ENCODE measurements at places on chromosomes 7 and 10.

- DNase-seq = peak; percentile 28
Observed at GRCh38 chr10:103542764-103543616, 49.5 kb downstream of the NEURL1 start.

- no peak for DNase-seq
Observed at GRCh38 chr10:95542761-95543160, 18.4 kb downstream of the SORBS1 start.

DNA sequence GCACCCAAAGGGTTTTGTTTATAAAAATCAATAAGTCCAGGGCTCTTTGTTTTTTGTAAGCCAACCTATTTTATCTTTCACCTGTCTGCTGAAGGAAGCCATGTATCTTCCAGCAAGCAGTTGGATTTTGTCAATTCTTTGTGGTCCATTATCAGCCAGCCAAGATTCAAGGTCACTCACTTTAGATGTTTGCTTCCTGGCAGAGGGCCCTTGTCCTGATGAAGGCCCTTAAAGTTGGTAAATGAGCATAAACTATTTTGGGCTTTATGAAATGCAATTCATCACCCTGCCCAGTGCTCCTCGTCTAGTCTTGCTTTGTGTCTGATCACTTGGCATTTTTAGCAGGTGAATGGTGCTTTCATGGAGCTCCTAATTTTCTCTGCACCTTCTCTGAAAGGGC, 1004.2 kb downstream of the GRID1 start:
- DNase-seq = no peak

GRCh38 chr7:44849885-44850544, 2.1 kb upstream of the H2AZ2 start:
- no peak for DNase-seq

DNA sequence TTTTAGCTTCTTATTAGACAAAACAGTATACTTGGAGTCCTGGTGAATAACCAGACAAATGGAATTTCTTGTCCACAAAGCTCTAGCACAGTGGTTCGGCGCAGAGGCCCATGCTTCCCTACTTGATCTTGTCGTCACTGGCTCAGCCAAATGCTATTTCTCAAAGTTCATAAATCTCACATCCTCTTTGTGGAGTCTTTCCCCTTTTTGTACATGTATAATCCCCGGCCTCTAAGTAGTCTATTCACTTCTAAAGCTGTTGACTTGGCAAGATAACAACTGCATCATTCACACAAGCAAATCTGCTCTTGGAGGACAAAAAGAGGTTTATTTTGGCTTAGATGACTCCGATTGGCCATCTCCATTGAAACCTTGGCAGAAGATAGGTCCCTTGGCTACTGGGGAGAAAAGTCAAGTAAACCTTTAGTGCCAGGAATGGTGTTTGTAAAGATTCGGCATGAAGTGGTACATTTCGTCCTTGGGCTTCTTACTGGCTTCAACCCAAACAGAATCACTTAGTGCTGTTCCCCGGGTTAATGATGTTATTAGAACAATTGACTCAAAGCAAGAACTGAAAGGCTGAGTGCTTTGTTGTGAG, 5.1 kb upstream of the AKR1E2 start:
- peak; percentile 23 for DNase-seq

GRCh38 chr7:102874966-102875365, 37.8 kb upstream of the LRRC17 start:
- no peak for DNase-seq

DNA sequence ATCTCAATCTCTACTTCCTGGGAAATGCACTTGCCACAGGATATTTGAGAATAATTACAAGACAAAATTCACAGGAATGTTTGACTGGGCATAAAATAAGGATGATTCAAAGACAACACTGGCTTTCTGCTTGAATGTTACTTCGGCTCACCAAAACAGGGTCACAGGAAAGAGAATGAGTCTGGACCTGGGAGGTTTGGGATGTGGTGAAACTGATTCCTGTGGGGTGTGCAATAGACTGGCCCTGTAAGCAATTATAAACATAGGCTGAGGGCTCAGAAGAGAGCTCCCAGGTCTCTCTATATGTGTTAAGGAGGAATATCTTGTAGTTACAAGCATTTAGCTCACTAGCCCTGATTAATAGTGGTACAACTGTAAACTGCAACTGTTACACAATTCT, 613.9 kb upstream of the CELF2 start:
- no peak for DNase-seq

- DNase-seq = no peak
Observed at GRCh38 chr7:8831376-8831775, 398.0 kb downstream of the NXPH1 start.

- DNase-seq = no peak
Observed at GRCh38 chr7:143068446-143068845, 16.3 kb downstream of the OR6V1 start.

DNA sequence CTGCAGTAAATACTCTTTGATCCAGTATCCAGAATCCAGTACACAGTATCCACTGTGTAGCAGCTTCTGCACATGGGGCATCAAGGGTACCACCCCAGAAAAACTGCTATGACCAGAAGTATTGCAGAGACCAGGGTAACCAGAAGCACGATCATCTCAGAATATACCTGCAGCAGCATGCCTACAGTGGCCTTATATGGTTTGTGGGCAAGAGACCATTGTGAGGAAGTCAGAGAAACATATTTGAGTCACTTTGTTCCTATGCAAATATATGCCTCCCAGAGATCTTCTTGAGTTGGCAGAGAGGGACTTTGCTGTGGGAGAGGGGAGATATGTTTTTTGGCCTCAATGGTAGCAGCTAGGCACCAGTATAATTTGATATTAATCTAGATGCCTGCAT, 206.4 kb upstream of the LRRTM3 start:
- DNase-seq = no peak

GRCh38 chr7:24200407-24200966, 83.5 kb upstream of the NPY start:
- no peak for DNase-seq

DNA sequence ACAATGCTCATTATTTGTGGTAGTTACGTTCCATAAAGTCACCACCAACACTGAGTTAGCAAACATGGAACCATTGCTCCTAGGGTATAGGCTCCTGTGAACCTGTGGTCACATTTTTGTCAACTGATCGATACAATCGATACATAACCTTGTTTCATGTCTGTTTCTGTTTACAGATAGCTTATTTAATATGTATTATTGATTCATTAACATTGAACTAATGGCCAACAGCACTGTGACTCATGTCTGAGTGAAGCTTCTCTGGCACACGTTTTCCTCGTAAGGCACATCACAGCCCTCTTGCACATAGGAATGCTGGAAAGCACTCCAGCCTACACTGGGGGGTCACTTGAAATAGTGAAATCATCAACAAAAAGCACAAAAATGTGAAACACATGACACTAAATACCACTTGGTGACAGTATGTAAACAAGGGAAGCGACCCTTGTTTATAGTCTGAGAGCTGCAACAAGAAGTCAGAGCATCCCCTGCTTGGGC, 27.0 kb downstream of the GHRHR start:
- no peak for DNase-seq

GRCh38 chr10:118568327-118568848, 27.1 kb downstream of the PRLHR start:
- peak; percentile 54 for DNase-seq

DNA sequence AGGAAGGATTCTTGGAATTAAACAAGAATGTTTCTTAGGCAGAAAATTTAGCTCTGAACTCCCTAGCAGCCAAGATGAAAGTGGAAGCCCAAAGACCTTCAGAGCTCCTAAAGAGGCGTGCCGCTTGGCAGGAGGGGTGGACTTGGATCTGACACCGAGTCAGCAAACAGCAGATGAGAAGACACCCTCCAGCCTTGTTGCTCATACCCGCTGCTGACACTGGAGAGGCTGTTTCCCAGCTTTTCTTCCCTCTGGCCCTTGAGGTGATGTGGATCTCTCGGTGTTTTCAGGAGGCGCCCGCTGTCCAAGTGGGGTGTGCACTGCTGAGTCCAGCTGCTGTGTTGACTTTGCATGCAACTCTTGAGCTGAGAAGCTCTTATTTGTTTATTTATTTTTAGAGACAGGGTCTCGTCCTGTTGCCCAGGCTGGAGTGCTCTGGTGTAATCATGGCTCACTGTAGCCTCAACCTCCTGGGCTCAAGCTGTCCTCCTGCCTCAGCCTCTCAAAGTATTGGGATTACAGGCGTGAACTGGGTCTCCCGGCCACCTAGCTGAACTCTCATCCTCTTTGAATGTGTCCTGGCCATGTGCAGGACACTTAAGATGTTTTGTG, 21.5 kb downstream of the SLC18A2 start:
- DNase-seq = no peak

- DNase-seq = no peak
Observed at GRCh38 chr7:142557971-142558582, 191.2 kb upstream of the PRSS1 start.

DNA sequence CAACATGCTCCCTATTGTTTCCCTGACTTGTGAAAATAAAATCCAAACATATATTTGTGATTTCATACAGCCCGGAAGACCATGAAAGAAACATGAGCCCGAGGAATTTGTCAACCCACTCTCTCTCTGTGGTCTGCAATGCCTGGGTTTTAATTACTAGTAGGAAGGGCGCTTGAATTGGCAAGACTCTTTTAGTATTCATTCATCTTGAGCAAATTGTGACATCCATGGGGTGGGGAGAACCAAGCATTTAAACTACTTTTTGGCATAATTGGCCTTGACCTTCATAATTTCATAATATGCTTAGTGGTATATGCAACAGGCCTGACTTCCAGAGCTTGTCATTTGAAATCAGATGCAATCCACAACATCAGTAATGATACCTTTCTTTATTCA, 142.4 kb upstream of the BMPER start:
- no peak for DNase-seq

DNA sequence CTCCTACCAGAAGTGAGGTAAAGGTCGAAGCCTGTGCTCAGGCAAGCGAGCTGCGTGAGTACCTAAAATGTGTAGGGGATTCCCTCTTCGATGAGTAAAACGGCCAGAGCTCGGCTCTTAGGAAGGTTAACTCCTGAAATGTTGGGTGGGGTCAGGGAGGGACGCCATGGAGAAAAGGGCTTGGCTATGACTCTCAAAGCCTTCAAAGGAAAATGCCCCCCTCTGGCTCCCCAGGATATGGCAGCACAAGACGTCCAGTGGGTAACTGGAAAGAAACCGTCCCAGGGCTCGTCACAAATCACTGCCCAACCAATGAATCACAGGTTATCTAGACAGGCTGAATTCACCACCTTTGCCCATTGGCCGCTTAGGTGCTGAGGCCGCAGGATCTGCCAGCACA, 58.0 kb downstream of the CALML3 start:
- DNase-seq = no peak

DNA sequence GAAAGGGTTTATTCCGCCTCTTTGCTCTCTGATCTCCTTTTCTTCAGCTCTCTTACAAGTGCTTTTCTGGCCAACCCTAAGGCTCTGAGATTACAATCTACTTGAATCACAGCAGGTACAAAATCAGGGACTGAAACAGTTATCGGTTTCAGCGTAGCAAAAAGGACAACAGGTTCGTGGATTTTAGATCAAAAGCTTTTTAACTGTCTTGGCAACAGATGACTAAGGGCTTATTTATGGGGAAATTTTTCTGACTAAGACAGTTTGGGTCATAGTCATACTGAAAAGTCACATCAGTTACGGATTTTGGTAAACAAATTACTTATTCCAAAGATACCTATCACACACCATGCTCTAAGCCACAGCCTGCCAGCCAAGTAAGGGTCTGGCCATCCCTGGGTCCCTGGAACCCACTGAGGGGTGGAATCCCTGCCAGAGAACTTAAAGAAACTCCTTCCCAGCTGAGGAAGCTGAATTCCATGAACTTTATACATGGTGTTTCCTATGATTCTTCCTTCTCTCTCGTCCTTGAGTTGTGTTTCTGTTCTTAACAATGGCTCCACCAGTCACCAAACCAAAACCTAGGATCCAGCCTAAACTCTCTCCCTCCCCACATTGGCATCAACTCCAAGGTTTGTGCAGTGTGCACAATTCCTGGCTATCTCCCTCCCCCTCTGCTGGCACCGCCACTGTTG, 169.3 kb downstream of the FAM107B start:
- DNase-seq = no peak

GRCh38 chr10:5442065-5442989, 30.0 kb downstream of the NET1 start:
- no peak for DNase-seq

- no peak for DNase-seq
Observed at GRCh38 chr10:72087969-72088888, at the start of gene SPOCK2. TSS of gene SPOCK2 (minus strand) at chr10:72088551. CDS start at chr10:72088328, 223 bp downstream.

Measured in urinary bladder (tissue), 4 donors.